Stimulated activated CD4-positive, alpha-beta T cell treated with anti-CD3 and anti-CD28 coated beads, Interleukin-15, amount 100 ng/mL, for 48 hours (primary cell): ENCODE measurements at places on chromosomes 3 and 15.
A peak's percentile ranks its signal among the peaks of the same experiment; 100 is the strongest.

DNA sequence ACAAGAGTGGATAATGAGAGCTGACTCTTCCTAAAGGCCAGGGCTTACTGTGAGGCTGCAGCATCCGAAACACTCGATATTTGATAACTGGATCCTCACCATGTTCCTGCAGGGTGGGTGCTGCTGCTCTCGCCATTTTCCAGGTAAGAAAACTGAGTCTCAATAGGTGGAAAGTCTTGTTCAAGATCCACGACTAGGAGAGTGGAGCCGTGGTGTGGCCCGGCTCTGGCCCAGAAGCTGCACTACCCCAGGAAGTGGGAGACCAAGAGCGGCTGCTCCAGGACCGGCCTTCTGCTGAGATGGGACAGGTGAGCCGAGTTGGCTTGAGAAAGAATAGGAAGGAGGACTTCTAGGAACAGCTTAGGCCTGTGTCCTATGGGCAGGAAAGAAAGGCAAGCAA, 121.6 kb downstream of the SMAD6 start:
- DNase-seq: no peak

- no peak for DNase-seq
Measured at GRCh38 chr15:73485372-73485771, 42.4 kb downstream of the REC114 start.

DNA sequence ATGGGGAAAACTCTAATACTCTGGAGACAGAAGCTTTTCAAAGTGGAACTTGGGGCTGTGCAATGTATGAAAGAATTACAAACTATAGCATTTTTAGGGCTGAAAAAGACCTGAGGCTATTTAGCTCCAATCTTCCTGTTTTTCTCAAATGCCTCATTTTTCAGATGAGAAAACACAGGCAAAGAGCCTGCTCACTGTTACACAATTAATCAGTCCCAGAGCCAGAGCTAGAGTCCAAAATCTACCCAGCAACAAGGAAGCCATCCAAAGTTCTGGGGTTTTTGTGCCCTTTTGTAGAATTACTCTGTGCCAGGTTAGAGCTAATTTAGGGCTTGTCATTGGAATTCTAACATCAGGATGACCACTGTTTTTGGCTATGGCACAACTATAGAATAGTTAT, 45.5 kb downstream of the GPR149 start:
- no peak for DNase-seq

DNA sequence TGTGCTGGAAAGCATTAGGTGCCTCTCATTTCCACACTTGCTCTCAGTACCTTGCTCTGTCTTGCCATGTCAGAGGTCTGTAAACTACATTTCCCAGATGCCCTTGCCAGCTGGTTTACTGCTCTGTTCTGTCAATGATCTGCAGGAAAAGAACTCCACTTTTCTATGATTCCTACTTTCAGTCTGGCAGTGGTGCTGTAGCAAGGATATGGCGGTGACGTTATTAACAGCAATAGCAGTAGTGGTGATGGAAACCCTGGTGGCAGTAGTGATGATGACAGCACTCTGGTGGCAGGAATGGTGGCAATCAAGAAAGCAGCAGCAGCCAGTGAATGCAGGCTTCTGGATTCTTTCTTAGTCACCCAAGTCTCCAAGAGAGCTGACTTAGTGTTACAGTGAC, 665.2 kb downstream of the DIPK2A start:
- DNase-seq: no peak

GRCh38 chr3:10354361-10355015, 33.6 kb upstream of the SEC13 start:
- no peak for DNase-seq

GRCh38 chr3:50202353-50203112, 2.5 kb upstream of the SLC38A3 start:
- DNase-seq: no peak

- DNase-seq: no peak
Measured at GRCh38 chr3:128749035-128749434, 23.1 kb downstream of the RAB7A start.

GRCh38 chr3:58999774-59000160, 50.1 kb downstream of the CFAP20DC start:
- no peak for DNase-seq

DNA sequence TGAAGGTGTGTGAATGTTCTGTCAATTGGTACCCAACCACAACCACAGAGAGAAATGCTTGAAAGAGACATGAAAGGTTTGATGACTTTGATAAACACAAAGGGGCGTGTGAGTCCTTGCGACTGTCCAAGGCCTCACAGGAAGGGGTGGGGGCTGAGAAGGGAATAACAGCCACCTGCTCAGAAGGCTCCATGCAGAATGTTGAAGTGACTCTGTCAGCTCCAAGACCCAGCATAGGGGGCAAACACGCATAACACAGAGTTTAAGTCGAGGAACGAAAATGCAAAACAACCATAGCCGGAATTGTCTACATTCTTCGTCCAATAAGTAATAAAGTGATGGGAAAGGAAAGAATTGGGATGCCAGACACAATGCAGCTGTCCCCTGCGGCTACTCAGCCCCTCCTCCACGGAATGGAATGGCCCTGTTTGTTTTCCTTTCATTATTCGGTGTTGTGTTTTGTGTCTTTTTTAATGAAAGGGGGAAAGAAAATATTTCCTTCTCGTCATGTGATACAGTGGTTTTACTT, 19.9 kb downstream of the TMEM212 start:
- no peak for DNase-seq

- no peak for DNase-seq
Measured at GRCh38 chr3:65182682-65183081, 494.9 kb upstream of the ADAMTS9 start.

DNA sequence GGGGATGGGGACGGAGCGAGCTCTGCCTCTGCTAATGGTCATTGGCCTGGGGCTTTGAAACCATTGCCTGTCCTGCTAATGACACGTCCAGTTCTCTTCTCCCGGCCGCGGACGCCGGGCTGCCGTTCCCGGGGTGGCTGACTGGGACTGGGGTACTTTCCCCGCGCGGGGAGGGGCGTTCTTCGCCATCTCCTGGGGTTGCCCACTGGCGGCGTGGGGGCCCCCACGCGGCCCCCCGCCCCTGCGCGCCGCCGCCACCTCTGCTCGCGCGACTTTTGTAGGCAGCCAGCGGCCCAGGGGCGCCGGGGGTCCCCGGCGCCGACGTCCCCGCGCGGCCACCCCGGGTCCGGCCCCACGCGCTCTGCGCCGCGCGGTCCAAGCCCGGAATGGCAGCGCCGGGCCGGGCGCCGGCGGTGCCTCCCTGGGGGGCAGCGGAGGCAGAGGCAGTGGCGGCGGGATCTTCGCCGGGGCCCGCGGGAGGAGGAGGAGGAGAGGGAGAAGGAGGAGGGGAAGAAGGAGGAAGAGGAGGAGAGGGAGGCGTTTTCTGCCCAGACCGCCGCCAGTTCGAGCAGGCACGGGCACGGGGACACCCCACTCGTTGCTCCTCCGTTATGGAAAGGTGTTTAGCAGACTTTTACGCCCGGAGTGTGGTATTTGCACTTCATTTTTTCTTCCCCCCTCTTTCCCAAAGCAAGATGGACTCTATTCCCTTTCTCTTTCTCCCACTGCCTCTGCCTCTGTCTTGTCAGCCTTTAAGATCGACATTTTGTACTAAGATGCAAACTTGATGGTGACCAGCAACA, 2.3 kb downstream of the BBX start:
- DNase-seq: peak; percentile 21

- no peak for DNase-seq
Measured at GRCh38 chr3:102714567-102714966, 279.8 kb downstream of the ZPLD1 start.

DNA sequence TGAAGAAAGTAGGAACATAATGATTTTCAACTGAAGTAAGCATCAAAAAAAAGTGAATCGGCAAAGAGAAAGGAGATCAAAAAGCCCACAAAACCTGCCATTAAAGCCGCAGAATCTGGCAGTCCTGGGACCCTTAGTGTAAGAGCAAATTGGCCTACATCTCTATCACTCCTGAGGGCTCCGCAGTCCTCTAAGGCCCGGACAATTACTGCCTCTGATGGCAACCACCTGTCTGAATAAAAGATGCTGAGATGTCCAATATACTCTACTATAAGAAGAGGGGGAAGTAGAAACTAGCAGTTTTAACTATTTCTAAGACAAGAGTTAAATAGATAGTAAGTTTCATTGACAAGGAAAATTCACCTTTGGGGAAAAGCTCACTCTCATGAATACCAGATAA, 20.3 kb downstream of the WDR72 start:
- DNase-seq: no peak

GRCh38 chr3:181718987-181719911, 7.5 kb downstream of the SOX2 start:
- DNase-seq: no peak

DNA sequence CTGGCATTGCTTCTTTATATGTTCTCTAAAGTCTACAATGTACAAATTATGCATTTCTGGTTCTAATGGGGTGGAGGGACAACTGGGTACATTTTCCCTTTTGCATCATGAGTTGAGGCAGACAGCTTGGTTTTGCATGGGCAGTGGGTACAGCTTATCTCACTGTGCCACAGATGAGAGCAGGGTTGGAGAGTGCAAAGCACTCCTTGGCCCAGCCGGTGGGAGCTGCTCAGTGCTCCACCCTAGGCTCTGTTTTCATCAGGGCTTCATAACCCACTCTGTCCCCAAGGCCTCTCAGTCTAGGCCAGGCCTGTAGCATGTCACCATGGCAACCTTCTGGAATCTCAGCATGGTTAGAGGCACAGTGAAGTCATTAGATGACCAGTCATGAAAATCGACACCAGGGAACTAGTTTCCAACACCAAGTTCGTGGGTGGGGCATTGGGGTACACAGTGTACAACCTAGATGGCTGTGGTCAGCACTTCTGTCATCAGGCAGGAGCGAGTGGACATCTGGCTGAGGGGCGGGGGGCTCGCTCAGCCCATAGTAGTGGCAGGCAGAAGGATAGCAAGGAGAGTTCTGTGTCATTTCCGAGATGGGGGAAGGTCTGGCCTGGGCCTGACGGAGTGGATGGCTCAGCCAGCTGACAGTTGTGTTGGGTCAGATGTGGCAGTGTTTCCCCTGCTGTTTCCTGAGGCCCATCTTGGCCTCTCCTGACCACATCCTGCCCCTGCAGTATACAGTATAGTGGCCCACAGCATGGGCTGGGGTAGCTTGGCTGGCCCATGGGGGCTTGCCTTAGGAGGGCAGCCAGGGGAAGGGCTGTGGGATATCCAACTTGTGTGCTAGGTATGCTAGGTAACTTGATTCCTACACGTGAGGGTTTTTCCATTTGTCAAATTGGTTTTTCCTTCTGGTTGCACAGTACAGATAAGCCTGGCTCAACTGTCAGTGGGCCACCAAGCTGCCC, 75.7 kb upstream of the PRR23C start:
- DNase-seq: no peak

- DNase-seq: no peak
Measured at GRCh38 chr3:56930706-56931105, 129.0 kb upstream of the ARHGEF3 start.

GRCh38 chr3:169615833-169616232, 47.7 kb downstream of the MECOM start:
- no peak for DNase-seq

DNA sequence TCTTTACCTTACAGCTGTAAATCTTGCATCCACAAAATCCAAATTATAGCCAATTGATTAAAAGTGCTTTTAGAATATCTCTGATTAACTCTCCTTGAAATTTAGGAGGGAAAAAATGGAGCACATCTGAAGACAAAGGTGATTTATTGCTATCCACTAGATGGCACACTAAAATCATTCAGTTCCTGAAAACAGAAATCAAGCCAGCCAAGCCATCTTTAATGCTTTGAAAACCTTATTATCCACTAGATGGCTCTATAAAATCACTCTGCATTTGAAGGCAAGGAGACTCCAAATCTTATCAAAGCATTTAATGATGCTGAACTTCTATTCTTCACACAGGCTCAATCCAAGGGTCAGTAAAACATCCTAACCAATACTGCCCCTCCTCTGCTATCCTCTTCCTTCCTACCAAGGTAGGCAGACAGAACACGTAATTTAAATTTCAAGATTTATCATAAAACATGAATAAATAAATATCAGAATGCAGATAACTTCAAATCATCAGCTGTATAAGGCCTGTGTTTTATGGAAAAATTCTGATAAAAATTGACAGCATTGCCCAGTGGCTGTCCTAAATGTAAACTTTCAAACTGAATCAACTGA, 48.4 kb downstream of the GOLIM4 start:
- DNase-seq: no peak

GRCh38 chr3:186459108-186459467, 85.1 kb downstream of the CRYGS start:
- no peak for DNase-seq

DNA sequence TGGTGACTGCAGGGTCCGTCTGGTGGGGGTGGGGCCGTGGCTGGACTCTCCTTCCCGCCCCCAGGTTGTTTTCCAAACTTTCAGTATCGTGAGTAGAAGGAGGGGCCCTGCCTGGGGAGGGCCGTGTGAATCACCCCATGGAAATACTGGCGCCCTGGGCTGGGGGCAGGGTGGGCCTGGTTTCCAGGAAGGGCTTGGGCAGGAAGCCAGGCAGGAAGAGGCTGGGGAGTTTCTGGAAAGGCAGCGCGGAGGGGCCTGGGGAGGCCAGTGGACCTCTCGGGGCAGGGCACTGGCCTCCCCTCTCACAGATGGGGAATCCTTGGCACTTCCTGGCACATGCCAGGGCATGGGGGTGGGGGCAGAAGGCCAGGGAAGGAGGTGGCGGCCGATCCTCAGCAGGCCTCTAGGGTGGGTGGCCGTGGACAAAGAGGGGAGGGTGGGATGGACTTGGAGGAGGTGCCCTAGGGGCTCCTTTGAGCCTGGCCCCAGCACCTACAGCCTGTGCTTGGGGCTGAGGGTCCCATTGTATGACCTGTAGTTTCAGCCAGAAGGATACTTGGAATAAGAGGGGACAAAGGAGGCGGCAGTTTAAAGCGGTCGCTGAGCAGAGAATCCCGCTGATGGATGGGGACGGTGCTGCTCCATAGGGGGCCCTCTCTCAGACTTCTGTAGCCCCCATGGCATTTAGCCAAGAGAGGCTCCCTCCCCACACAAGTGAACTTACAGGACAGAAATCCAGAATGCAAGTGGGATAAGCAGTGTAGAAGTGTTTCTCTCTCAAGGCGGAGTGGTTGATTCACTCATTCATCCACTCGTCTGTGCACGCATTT, 56.5 kb upstream of the GATA2 start:
- no peak for DNase-seq

DNA sequence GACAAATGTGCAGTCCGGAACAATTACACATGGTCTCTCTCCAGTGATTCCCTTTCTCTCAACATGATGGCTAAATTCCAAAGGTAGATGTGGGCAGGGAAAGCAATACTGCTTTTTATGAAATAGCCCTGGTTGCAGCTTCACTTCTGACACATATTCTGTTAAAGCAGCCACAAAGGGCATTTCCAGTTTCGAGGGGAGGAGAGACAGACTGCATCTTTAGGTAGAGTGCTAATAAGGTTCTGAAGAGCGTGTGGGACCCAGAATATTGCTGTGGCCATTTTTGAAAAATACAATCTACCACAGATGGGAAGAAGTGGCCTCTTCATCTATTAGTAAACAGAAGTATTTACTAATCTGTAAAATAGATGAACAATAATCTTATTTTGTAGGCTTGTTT, 139.3 kb upstream of the PEX5L start:
- no peak for DNase-seq

GRCh38 chr15:82972990-82973389, 13.0 kb upstream of the RAMAC start:
- no peak for DNase-seq

GRCh38 chr15:39177561-39177960, 403.3 kb upstream of the THBS1 start:
- no peak for DNase-seq

- no peak for DNase-seq
Measured at GRCh38 chr15:29935296-29936004, 113.2 kb upstream of the TJP1 start.
